A673 (cell line): ENCODE measurements at places on chromosomes 3 and 15. TPM values are rescaled to one million over a fixed set of nuclear protein-coding genes. Genes with fewer than 3 reads are reported as not detected.

Gene STARD5
- 0.54 and 2.1 TPM in 2 replicates for total RNA-seq

Gene OIP5
- total RNA-seq = 31.0 and 36.1 TPM in 2 replicates

Gene LHFPL4
- not detected in 2 replicates for total RNA-seq

Gene APOD
- 0.50 TPM in 1 of 2 replicates, not detected in the other for total RNA-seq

DNA sequence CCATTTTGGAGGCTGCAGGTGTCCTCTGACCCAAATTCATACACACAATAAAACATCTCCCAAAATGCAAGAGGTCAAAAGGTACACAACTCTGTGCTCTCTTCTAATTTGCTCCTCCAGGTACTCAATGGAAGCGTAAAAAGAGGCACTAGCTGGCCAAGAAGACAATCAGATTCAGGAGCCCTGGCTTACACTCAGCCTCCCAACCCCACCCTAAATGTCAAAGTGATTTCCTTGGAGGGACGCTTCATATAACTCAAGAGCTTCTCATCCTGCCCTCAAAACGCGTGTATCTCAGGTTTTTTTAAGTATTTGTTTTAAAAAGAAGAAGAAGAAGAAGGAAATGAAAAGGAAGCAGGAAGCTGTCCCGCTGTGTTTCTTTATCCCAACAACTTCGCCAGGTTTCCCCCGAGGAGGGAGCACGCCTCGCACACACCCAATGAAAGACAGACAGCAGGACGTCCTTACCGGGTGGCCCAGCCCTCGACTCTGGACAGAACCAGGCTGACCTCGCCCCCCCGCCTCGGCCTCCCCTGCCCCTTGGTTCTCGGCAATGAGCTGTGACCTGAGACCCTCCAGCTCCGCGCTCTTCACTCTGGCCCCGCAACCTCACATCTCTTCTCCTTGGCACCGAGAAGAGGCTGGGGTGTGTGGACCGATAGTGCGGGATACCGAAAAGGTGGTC lies 620.7 kb upstream of the ZNF385D start:
- no peaks in the 10 kb centered on the region for H3K36me3 ChIP-seq
- DNase-seq = no peak
- H3K27ac ChIP-seq = no peak overlapping the region
- H3K4me1 ChIP-seq = no peaks in the 10 kb centered on the region
- no peak overlapping the region for H3K4me3 ChIP-seq

GRCh38 chr3:27675287-27675686 lies 46.8 kb downstream of the EOMES start:
- no peaks in the 10 kb centered on the region for H3K4me1 ChIP-seq
- H3K36me3 ChIP-seq = no peaks in the 10 kb centered on the region
- H3K27ac ChIP-seq = no peak overlapping the region
- no peaks in the 10 kb centered on the region for H3K27me3 ChIP-seq

DNA sequence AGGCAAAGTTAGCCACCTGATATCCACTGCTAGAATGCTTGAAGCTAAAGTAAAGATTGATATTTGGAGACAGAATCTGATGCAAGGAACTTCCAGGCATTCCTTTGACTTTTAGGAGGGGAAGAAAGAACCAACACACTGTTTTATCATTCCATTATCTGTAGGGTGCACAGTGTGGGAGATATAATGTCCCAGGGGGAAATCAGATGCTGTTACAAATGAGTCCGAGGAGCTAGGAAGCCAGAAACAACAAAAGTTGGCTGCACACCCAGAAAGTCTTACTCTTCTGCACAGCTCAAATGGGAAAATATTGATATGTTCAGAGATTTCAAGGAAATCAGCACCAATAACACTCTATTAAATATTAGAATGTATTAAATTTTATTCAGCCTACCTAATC lies 113.6 kb upstream of the ROBO1 start:
- no peaks in the 10 kb centered on the region for H3K27me3 ChIP-seq
- DNase-seq = no peak
- no peak overlapping the region for H3K27ac ChIP-seq
- no peaks in the 10 kb centered on the region for H3K36me3 ChIP-seq

DNA sequence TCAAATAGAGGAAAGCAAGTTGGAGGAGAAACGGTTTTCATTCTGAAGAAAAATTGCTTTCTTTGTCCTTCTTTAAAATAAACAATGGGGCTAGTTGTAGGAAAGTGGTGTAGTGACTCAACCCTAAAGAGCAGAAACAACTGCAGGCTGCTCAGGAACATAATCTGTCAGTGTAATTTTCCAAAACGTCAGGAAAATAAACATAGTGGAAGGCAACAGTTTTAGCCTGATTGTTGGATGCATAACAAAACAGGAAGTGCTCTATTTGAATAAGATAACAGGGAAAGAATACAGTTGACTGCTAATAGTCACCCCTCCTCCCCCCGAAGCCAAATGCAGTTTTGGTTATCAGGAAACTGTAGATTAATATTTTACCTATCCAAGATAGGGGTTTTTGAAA lies 167.6 kb downstream of the ECT2 start:
- no peak overlapping the region for H3K4me3 ChIP-seq
- H3K4me1 ChIP-seq = peaks cover 33% of the 10 kb centered on the region
- peak; percentile 20 for DNase-seq
- no peak overlapping the region for H3K27ac ChIP-seq

DNA sequence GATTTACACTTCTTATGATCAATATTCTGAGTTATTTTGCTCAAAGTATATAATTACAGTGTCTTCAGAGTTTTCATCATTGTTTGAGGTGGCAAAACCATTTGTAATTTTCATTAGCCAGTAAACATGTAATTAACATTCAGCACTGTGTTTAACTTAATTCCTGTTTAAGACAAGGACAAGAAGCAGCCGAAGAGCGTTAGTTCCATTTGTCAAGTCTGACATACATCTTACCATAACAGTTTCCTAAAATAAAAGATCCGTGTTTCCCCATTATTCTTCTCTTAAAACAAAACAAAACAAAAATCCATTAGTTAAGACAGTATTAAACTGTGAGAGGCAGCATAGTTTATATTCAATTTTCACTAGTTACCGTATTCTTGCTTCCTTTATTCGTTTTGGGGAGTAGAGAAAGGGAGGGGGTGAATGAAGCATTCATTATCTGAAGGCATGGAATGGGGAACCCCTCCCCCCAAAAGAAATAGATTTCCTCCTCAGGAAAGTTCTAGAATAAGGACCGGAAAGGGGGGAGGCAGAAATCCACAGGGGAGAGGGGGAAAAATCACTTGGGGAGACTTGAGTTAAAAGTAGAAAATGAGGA lies 5.5 kb upstream of the NR2F2 start:
- no peak for DNase-seq
- H3K36me3 ChIP-seq = no peaks in the 10 kb centered on the region
- H3K27me3 ChIP-seq = no peaks in the 10 kb centered on the region
- peak overlapping the region; percentile 88 for H3K27ac ChIP-seq
- peak overlapping the region; percentile 77 for H3K4me3 ChIP-seq

Gene CTDSPL
- total RNA-seq = 13.2 and 14.0 TPM in 2 replicates

DNA sequence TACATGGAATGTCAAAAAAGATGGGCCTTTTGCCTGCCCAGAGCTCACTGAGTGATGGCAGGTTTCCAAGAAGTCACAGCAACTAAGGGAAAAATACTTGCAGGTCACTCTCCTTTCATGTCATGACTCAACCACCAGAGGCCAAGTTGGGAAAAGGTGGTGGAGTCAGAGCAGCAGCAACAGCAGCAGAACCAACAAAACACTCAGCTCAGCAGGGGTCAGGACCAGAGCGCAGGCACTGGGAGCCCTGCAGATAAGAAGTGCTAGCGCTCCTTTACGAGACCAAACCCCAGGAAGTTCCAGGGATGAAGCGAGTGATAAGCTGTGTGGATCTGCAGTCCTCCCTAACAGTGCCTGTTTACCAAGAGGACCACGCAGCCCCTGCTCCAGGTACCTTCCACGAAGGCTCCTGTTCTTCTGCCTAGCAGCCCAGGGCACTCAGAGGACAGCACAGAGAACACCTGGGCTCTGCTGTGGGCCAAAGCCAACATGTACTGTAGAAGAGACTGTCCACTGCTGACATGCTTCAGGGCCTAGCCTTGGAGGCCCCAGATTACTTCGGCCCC lies 26.0 kb downstream of the POC1A start:
- peak; percentile 1 for DNase-seq
- no peaks in the 10 kb centered on the region for H3K27me3 ChIP-seq
- H3K4me1 ChIP-seq = no peaks in the 10 kb centered on the region
- no peaks in the 10 kb centered on the region for H3K36me3 ChIP-seq

GRCh38 chr15:66089509-66089908 lies 164.0 kb downstream of the MEGF11 start:
- H3K36me3 ChIP-seq = no peaks in the 10 kb centered on the region
- no peak overlapping the region for H3K4me3 ChIP-seq
- H3K27me3 ChIP-seq = peaks cover under 1% of the 10 kb centered on the region
- no peak for DNase-seq
- H3K27ac ChIP-seq = no peak overlapping the region

Gene PLA2G4E
- total RNA-seq = not detected in 2 replicates

DNA sequence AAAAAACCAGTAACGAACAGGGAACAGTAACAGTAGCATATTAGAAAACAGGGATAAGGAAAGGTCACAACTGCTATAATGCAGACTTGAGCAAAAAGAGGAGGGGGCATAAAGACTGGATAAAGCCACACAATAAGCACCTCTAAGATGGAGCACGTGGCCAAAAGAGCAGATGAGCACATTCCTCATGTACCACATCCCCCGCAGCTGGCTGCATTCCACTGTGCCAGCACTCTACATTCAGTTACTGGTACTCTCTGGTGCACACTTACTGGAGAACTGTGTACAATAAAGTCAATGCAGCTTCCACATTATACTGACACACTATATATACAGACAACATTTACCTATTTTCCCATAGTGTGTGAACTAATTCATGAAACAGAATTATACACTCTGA lies 64.7 kb downstream of the UBE3A start:
- no peak overlapping the region for H3K27ac ChIP-seq
- H3K4me1 ChIP-seq = peaks cover 6% of the 10 kb centered on the region
- no peak overlapping the region for H3K4me3 ChIP-seq
- H3K36me3 ChIP-seq = peaks cover 35% of the 10 kb centered on the region
- H3K27me3 ChIP-seq = no peaks in the 10 kb centered on the region

GRCh38 chr3:197881970-197882338 lies 68.0 kb upstream of the RPL35A start:
- peaks cover 16% of the 10 kb centered on the region for H3K36me3 ChIP-seq
- peak overlapping the region; percentile 93 for H3K27ac ChIP-seq
- DNase-seq = peak; percentile 16

Gene AMT
- total RNA-seq = 1.3 and 2.1 TPM in 2 replicates

DNA sequence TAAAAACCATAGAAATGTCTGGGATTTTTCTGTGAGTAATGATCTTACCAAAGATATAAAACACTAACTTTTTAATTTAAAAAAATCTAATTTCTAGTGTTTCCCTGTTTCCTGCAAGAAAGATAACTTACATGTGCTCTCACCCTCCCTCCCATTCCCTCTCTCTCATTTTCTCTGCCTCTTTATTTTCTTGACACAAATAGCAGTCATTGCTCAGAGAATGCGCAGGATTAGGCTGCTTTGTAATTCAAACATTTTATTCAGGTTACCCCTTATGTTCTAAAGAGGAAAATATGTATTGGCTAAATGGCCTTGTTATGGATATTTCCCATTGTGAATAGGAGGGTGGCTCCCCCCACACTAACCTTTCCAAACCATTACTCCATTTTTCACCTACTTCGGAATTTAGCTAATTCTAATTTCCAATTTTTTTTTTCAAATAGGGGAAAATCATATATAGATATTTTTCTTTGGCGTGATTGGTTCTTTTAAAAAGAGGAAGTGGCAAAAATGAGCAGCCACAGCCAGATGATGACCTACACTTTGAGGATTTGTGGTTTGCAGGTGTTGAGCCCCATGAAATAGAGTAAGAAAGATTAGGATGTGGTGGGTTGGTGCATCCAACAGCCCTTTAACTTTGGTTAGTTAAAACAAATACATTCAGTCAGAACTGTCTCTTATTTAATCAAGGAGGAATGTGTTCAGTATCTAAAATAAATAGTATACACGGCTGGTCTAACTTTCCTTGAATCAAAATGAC lies 554.4 kb downstream of the IGSF11 start:
- DNase-seq = no peak
- no peak overlapping the region for H3K4me3 ChIP-seq
- H3K27me3 ChIP-seq = no peaks in the 10 kb centered on the region
- H3K4me1 ChIP-seq = no peaks in the 10 kb centered on the region
- H3K27ac ChIP-seq = no peak overlapping the region

DNA sequence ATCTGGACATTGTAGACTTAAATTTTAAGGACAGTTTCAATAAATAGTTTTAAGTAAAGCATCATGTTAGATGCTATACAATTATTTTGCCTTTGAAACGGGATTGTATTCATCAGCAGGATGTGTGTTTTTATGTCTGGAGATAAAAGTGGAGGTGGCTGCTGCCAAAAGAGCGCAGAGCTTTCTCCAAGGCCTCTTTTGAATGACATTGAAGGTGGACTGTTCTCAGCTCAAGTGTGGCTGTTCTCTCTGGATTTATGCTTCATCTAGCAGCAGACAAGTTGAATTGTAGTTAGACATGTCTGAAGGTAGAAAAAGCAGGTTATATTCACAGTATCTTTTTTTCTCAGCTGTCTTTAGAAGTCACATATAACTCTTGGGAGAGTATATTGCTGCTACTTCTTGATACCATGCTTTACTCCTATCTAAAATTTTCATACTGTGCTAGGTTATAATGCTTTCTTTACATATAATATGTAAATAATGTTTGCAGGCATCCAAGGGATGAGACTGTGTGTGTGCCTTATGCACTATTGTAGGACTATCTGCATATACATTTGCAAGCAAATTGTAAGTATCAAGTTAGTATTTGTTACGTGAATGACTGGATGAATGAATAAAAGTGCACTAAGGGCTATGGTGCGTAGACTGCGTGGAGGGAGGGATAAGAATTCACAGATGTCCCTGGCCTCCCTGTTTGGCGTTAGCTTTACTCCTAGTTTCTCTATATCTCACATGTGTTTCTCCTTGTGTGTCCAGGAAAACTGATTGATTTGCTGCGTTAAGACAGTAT lies 340.1 kb downstream of the NAALADL2 start:
- H3K27me3 ChIP-seq = no peaks in the 10 kb centered on the region
- H3K36me3 ChIP-seq = no peaks in the 10 kb centered on the region
- H3K4me3 ChIP-seq = no peak overlapping the region
- no peaks in the 10 kb centered on the region for H3K4me1 ChIP-seq
- no peak overlapping the region for H3K27ac ChIP-seq
- DNase-seq = no peak

DNA sequence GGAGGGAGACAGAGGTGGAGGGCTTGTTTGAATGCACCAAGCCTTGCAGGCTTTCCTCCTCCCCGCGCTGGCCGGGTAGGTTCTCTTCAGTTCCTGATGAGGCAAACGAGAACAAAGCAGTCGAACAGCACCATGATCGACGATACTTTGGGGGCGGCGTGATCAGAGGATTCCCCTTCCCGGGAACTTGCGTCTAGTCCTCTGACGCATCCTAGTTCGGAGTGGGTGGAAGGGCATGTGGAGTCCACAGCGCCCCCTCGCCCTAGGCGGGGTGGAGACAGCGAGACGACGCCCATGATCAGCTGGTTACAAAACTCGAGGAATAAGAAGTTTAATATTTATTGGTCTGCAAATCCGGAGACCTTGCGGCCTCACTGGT lies 452 bp upstream of the SV2B start:
- peak overlapping the region; percentile 39 for H3K4me3 ChIP-seq
- H3K27ac ChIP-seq = no peak overlapping the region
- peak; percentile 63 for DNase-seq
- peaks cover 6% of the 10 kb centered on the region for H3K4me1 ChIP-seq
- peaks cover 67% of the 10 kb centered on the region for H3K27me3 ChIP-seq
- H3K36me3 ChIP-seq = no peaks in the 10 kb centered on the region

GRCh38 chr15:45429941-45430792 lies 51.8 kb upstream of the GATM start:
- no peaks in the 10 kb centered on the region for H3K36me3 ChIP-seq
- H3K27ac ChIP-seq = no peak overlapping the region
- DNase-seq = peak; percentile 59
- no peaks in the 10 kb centered on the region for H3K4me1 ChIP-seq
- no peak overlapping the region for H3K4me3 ChIP-seq

Gene SYNM
- 2.6 and 2.7 TPM in 2 replicates for total RNA-seq
